ENCODE measurements at places on chromosomes 1 and 21. TPM values are rescaled to one million over a fixed set of nuclear protein-coding genes. Genes with fewer than 3 reads are reported as not detected.

The KCNK2 gene
- 0.92 TPM for polyA plus RNA-seq

The NFASC gene
- polyA plus RNA-seq: 10.2 TPM

The CELA3A gene
- not detected for polyA plus RNA-seq

The AVPR1B gene
- not detected for polyA plus RNA-seq

DNA sequence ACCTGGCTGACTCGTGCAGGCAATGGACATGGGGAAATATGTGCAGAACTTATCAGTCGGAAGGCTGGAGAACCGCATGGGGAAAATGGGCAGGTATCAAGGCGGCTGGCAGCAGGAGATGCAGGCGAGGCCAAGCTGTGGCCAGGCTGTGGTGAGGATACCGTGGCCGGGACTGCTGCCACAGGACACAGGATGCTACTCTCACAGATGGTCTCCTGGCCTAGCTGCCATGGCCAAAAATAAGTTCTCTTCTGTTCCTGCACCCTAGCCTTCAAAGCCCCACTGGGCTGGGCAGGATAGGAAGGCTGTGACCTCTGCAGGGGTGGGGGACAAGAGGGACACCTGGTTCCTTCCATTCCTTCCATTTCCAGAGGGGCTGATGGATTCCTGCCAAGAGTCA is 26.4 kb downstream of the TEX35 start:
- no peak for DNase-seq
